ENCODE measurements at places on chromosomes 13 and 19.

GRCh38 chr19:51726049-51726448 lies 2.3 kb upstream of the HAS1 start:
- no peak for DNase-seq

GRCh38 chr13:73251626-73252265 lies 192.9 kb downstream of the KLF5 start:
- no peak for DNase-seq

DNA sequence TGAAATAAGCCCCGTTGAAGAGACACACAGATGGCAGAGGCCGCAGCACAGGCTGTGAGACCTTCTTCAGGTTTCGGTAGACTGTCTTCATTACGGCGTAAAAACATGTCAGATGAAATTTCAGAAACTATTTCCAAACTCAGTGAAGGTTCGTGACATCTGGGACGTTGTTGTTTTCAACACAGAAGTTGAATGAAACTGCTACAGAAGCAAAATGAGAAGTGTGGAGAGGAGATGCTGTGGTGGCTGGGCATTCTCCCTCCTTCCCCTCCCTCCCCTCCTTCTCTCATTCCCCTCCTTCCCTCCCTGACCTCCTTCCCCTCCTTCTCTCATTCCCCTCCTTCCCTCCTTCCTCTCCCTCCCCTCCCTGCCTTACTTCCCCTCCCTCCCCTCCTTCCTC lies 113.6 kb downstream of the ATP11A start:
- peak; percentile 9 for DNase-seq

DNA sequence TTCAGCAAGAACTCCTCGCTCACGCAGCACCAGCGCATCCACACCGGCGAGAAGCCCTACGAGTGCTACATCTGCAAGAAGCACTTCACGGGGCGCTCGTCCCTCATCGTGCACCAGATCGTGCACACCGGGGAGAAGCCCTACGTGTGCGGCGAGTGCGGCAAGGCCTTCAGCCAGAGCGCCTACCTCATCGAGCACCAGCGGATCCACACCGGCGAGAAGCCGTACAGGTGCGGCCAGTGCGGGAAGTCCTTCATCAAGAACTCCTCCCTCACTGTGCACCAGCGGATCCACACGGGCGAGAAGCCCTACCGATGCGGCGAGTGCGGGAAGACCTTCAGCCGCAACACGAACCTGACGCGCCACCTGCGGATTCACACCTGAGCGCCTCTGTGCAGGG lies 20.6 kb upstream of the SMIM17 start:
- DNase-seq = no peak

GRCh38 chr13:51704399-51705313 lies 99.3 kb downstream of the DHRS12 start:
- DNase-seq = no peak
